ENCODE measurements at places on chromosomes 7 and 10.
A peak's percentile ranks its signal among the peaks of the same experiment; 100 is the strongest.

- DNase-seq: no peak
Measured at GRCh38 chr10:3554121-3554522, 230.9 kb downstream of the KLF6 start.

- no peak for DNase-seq
Measured at GRCh38 chr10:72610466-72610865, 15.4 kb downstream of the MICU1 start.

GRCh38 chr7:4882169-4883032 is 1.1 kb downstream of the RADIL start:
- DNase-seq: no peak

GRCh38 chr7:42227936-42228591 is 8.9 kb downstream of the GLI3 start:
- DNase-seq: no peak

DNA sequence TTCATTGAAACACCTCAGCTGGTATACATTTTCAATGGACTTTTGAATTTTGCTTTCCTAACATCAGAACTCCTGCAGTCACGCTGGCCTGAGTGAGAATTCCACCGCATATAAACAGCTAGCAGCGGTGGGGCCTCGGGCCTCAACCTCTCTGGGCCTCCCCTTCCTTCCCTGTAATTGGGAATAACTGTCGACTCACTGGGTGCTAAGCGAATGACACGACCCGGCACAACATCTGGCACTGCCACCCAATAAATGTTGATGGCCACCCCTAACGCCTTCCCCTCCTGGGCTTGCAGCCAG is 670 bp downstream of the RCC1L start:
- no peak for DNase-seq

DNA sequence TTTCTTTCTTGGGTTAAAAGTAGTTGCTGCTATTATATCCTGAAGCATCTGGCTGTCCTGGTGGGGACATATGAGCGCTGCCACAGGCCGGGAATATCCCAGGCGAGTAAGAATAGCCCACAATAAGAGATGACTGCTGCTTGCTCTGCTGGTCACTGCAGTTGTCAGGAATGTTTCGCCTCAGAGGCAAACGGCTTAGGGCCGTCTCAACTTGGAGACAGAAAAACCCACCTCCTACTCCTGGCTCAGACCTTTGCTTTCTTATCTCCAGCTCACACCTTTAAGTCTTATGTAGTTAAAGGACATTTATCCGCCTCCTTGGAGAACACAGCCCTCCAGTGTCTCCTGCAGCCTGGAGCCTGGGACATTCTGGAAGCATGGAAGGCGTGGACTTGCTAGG is at the start of gene GJD4:
GJD4 (plus strand) TSS at position 151 of the 400 bp plus-strand sequence; CDS start at position 378, 227 bp downstream.
- no peak for DNase-seq

DNA sequence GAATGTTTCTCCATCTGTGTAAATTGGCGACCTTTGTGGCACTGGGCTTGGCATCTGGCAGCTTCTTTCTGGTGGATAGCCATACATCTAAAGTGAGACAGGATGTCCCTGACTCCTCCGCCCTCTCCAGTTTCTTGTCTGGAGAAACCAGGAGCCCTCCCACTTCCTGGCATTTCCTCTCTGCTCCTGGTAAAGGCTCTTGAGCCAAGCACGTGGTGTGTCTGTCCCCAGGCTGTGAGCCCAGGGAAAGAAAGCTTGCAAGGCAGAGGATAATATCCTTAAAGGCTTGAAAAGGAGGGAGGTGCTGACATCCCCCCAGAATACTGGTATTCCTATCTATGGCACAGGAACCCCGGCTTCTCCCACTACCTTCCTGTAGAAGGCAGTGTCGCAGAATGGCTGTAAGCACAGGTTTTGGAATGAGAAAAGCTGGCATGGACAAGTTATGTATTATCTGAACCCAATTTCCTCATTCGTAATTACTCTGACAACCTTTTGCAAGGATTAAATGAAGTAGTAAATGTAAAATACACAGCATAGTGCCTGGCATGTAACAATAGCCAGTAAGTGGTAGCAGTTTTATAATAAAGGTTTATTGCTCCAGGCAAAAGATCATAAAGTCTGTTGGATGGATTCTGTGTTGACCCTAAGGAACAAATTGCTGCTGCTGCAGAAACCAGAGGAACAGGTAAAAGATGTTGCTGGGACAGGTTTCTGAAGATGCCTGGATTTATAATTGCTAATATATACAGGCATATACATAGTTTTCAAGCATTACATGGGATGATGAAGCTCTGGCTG is 11.8 kb upstream of the ACSL5 start:
- DNase-seq: no peak

GRCh38 chr7:30330134-30331111 is 46.0 kb downstream of the ZNRF2 start:
- DNase-seq: peak; percentile 5

GRCh38 chr7:148014541-148014940 is 576.0 kb upstream of the C7orf33 start:
- no peak for DNase-seq

GRCh38 chr7:74343281-74344131 is 54.3 kb downstream of the CLIP2 start:
- no peak for DNase-seq

GRCh38 chr10:13787015-13787421 is 200.3 kb downstream of the PRPF18 start:
- DNase-seq: peak; percentile 62

GRCh38 chr10:60428387-60428737 is 38.7 kb upstream of the ANK3 start:
- DNase-seq: no peak

DNA sequence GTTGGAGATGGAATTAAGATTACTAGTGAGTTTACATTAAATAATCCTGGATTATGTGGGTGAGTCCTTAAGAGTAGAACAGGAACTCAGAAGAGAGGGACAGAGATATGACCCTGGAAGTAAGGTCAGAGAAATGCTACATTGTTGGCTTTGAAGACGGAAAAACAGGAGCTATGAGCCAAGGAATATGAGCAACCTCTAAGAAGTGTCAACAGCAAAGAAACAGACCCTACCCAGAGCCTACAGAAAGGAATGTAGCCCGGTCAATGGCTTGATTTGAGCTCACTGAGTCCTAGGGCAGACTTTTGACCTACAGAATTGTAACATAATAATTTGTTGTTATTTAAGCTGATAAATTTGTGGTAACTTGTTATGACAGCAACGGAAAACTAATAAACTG is 304.9 kb downstream of the IPMK start:
- DNase-seq: no peak

DNA sequence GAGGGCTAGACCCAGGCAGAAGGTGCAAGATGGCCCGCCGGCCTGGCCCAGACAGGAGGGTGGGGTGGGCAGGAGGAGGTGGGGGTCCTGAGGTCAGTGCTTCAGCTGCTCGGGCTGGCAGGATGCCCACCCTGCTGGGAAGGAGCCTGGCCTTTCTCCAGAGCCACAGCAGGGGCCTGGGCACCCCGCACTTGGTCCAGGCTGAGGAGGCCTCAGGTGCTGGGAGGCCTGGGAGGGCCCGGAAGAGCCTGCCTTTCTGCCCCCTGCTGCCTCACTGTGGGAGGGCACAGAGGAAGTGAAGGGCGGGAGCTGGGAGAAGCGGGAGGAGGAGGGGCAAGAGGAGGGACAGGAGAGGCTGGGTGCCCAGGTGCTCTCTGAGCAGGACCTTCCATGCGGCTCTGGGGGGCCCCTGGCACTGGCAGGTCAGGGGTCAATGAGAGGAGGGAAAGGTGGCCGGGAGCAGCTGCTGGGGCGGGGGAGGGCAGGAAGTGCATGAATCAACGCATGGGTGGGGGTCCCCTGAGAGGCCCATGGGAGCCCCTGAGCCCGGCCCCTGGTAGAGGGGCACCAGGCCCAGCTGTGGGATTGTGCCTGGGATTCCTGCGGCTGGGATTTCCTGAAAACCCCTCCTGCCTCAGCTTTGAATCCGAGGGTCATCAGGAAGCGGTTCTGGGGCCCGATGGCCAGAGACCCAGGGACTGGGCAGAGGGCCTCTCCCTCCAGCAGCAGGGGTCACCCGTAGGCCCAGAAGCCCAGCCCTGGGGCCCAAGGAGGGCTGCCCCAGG is 49.9 kb downstream of the PWWP2B start:
- DNase-seq: peak; percentile 64

DNA sequence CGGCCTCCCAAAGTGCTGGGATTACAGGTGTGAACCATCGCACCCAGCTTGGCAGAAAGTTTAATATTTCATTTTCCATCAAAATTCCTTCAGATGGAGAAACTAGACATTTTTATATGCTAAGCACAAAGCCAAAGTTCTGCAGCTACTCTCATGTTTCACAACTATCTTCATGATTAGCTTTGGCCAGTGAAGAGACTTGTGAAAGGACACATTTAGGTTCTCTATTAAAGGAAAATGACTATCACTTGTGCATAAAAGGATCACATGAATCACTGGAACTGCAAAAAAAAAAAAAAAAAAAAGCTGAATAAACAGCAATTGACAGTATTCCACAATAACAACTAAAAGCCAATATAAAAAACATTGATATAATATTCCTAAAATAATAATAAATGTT is 16.2 kb downstream of the FGFBP3 start:
- no peak for DNase-seq

GRCh38 chr7:150556521-150557138 is 10.6 kb upstream of the GIMAP4 start:
- DNase-seq: no peak

DNA sequence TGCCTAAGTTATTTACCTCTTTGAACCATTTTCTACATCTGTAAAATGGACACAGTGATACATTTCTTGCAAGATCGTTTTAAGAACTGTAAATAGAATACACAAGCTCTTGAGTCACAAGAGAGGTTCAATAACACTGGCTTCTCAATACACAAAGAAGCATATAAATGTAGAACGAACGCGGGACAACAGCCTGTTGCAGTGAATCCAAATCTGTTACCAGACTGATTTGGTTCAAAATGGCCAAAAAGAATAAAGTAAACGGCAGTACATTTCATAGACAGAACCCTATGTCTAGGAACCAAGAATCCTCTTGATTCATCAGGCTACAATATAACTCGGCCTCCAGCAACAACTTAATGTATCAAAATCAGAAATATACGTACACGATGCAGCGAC is 701 bp downstream of the MTPAP start:
- no peak for DNase-seq

GRCh38 chr7:132919771-132920170 is 162.1 kb downstream of the CHCHD3 start:
- DNase-seq: no peak

DNA sequence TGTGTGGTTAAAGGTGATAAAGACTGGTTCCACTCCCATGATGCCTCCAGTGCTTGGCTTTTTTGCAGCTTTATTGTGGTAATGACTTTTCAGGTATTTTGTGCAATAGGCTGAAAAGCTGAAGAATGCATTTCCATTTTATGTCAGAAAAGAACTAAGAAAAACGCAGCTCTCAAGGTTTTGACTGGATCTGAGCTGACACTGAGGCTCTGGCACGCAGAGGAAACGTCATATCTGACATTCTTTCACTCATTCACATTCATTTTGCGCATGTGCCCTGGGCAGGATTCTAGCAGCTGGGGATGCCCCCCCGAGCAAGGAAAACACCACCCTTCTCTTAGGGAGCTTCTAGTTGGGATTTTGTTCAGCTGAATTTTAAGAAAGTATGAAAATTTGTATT is 408.5 kb upstream of the MKI67 start:
- no peak for DNase-seq

DNA sequence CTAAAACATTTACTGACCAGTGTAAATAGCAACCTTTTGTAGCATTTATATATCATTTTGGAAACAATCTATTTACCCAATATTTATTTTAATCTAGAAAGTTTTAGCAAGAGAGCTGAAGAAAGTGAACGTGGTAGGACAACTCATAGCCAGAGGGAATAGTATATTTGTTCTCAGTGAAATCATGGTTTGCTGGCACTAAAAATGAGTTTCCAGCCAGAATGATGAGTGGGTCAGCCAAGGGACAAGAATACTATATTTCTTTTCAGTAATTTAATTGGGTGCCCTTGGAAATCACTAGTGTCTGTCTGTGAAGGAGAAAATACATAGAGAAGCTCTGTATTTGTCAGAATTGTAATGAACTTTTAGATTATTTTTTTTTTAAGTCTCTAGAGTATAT is 74.9 kb downstream of the MINPP1 start:
- DNase-seq: no peak

DNA sequence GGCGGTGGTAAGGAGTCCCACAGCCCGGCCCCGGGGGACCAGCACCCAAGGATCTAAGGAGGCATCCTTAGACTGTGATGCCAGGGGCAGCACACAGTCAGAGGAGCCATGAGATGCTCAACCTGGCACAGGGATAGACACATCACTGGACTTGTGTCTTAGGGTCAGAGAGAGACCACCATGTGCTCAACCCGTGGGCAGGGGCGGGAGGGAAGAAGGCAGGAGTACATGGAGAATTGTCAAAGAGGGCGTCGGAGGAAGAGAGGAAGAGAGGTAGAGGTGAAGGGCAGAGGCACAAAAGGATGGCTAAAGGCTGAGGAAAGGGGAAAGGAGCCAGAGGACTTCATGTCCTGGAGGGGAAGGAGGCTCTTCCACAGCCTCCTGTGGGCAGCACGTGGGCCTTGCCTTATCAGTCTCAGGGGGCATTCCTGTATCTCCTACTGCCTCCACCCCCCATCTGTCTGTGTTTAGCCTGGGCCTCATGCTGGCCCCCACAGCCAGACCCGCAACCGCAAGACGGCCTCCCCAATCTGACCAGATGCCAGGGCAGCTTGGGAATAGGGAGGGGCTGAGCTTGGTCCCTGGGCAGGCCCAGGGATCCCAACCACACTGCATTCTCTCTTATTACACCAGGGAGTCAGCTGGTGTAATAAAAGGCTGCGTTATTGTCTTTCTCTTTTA is 2.2 kb downstream of the ADCY1 start:
- no peak for DNase-seq

DNA sequence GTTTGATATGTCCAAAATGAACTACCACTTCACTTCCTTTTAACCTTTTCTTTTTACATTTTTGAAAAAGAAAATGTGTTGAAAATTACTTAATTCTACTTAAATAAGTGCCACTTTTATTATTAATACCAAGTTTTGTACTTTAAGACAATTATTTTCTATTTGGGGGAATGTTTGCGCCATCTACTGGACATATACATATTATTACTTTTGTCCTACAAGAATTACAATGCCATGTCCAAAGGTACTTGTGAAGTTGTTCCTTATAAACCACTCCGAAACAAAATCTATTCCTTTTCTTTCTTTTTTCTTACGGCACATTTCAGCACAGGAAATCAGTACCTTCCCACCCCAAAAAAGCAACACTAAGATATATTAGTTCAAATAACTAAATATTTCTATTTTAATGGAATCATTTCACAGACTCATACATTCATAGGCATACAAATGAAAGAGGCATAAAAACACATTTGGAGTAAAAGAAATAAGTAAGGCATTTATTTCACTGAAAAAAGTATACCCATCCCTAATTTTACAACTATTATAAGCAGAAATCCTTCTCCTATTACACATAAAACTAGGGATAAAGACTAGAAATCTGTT is 169.9 kb downstream of the RNF133 start:
- DNase-seq: no peak

DNA sequence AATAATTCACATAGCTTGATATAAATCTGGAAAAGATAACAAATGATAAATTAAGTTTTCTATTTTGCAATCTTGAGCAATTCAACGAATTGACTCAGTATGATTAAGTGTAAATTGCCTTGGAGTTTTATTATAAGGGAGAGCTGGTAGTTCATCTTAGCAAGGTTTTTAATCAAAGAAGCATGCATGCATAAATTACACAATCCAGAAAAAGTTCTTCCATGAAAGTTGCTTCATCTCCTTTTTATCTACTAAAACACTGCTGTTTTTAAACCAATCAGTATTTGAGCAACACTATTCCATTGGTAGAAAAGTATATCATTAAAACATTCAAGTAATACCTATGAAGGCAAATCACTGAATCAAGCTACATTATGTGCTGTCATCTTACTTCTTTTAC is 47.6 kb downstream of the POT1 start:
- no peak for DNase-seq

GRCh38 chr10:100623521-100624230 is 87.9 kb downstream of the HIF1AN start:
- DNase-seq: no peak

All from stimulated activated naive B cell treated with anti-CD40 and anti-IgM and Interleukin-4, amounts not matched to agents 10 μg/mL and 1 μg/mL and 100 μg/mL, for 72 hours (primary cell).